ENCODE measurements at places on chromosomes 6 and 20.

GRCh38 chr6:163707387-163708355 is 293.2 kb downstream of the QKI start:
- DNase-seq: no peak

GRCh38 chr6:84455511-84456029 is 228.1 kb upstream of the CEP162 start:
- no peak for DNase-seq

DNA sequence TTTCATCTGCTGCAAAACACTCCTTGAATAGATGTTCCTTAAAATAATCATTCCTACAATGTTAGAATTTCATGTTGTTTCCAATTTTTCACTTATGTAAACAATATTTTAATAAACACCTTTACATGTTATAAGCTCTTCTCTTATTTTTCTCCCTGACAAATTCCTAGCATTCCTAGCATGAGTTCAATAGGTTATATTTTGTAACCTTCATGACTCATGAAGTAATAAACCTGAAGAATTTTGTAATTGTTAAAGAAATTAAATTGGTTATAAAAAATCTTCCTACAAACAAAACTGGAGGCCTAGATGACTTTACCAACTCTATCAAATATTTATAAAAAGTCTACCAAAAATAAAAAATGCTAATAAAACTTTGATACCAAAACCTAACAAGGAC is 66.3 kb downstream of the NT5E start:
- DNase-seq: no peak

DNA sequence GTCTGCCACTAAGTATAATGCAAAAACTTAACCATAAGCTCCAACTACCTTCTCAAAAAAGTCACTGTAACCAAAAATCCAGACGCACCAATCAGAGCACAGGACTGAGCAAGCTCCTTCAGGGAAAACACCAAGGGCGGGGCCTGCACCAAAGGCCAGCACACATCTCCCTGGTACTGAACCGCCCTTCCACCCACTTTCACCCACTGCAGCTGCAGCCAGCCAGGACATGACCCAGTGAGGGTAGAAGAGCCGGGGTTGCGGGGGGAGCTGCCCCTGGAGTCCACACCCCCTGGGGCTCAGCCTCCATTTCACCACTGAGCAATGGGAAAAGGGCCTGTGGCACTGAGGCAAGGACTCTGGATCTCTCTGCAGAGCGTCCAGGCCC is 54.3 kb downstream of the TAF4 start:
- DNase-seq: no peak

GRCh38 chr6:2149361-2150006 is 95.9 kb downstream of the GMDS start:
- DNase-seq: no peak

DNA sequence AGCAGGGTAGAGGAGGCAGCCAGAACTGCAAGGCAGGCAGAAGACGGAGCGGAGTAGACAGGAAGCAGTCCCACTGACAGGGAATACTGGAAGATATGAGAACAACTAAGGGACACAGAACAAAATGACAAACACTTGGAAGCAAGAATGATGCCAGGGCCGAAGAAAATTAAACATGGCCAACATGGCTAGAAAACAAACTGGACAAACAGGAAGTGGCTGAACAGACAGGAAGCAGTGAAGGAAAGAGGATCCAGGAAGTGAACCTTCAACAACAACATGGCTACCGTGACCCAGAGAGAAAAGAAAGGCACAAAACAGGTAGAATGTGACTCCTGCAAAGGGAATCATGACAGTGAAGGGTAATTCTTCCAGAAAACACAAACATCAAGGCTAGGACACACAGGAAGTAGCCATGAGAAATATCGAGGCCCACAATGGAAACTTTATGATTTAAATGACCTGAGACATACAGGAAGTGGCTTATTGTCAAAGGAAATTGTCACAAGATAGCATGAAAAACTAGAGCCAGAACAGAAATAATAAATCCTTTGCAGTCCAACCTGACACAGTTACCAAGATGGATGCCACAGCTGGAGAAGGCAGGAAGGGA is 9.1 kb downstream of the COL11A2 start:
- no peak for DNase-seq

- DNase-seq: no peak
Measured at GRCh38 chr20:34952671-34953070, 2.9 kb downstream of the GSS start.

DNA sequence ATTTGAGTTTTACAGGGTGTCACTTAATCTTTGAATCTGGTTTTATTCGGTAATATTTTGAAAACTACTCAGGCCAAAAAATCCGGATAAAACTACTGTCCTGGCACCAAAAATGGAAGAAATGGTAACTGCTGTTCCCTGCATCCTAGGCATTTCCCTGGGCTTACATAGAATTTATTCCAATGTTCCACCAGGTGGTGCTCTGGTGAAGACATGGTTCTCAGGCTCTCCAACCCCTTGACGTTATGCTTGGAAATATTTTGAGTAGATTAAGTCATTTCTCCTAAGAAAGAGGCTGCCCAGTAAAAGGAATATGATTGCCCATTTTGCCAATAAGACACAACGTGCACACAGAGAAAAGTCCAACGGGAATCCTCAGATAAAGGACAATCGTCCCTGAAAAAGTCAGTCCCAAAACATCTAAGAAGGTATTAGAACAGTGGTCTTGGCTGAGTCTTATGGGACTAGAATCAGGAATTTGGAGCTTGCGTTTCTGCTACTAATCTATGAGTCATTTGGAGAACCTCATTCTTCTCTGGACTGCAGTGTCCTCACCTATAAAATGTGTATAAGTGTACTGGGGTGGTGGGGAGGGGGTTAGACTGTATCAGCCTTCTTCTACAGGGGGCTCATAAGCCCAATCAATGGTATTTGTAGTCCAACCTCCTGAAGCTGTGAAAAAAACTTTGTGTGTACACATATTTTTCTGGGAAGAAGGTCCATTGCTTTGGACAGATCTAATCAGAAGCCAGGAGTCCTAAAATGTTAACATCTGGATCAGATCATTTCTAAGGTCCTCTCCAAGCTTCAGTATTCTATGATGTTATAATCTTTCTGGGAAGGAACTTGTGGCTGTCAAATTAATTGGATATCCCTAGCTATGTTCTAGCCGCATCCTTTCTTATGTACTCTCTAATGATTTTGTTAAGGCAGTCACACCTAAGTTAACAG is 131.0 kb upstream of the BMP2 start:
- DNase-seq: peak; percentile 28

GRCh38 chr6:104522533-104522932 is 337.2 kb downstream of the HACE1 start:
- no peak for DNase-seq

DNA sequence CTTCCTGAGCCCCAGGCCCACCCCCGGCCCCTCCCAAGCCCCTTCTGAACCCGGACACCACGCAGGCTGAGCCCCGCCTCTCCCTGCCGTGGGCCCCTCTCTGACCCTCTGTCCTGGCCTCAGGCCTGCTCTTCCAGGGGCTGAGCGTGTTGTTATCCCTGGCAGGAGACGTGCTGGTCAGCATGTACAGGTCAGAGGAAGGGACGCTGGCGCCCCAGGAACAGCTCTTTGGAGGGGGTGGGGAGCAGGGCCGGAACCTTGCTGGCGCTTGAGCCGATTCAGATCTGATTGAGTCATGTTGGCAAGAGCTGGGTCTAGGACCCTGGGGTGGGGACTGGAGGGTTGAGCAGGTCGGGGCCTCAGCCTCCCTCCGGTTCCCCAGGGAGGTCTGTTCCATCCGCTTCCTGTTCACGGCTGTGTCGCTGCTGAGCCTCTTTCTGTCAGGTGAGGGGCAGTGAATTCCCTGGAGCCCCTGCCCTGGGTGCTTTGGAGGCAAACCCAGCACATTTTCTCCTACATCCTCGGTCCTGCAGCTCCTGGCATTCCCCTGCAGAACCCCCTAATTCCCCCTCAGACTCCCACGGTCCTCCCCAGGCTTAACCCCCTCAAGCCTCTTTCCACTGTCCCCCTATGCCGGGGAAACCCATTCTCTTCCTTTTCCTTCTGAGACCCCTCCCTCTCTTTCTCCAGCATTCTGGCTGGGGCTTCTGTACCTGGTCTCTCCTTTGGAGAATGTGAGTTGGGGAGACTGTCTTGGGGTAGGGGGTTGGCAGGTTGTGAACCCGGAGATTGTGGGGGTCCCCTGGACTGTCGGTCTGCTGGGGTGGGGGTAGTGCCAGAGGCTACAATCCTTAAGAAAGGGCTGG is 2.0 kb downstream of the SPAG4 start:
- peak; percentile 56 for DNase-seq

- no peak for DNase-seq
Measured at GRCh38 chr6:157335829-157336228, 12.5 kb upstream of the TMEM242 start.

DNA sequence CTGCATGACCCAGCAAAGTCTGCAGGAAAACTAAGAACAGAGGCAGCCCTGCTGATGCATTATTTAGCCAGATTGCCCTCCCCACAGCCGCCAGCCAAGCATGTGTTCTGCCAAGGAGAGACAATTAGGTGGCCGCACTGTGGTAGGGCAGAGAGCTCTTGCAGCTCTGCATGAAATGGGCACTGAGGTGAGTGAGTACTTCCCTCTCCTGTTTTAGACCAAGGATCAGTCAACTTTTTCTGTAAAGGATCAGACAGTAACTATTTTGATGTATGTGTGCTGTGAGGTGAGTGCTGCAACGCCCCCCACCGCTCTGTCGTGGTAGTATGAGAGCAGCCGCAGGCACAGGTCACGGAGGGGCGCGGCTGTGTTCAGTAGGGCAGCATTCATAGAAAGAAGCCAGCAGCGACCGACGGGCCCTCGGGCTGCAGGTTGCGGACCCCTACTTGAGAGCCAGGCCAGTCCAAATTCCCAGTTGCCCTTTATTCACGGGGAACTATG is 23.8 kb upstream of the FAM50B start:
- peak; percentile 83 for DNase-seq
